ENCODE measurements at places on chromosomes 1 and 21.

- no peak for DNase-seq
Measured at GRCh38 chr1:228853637-228854036, 118.4 kb downstream of the RHOU start.

DNA sequence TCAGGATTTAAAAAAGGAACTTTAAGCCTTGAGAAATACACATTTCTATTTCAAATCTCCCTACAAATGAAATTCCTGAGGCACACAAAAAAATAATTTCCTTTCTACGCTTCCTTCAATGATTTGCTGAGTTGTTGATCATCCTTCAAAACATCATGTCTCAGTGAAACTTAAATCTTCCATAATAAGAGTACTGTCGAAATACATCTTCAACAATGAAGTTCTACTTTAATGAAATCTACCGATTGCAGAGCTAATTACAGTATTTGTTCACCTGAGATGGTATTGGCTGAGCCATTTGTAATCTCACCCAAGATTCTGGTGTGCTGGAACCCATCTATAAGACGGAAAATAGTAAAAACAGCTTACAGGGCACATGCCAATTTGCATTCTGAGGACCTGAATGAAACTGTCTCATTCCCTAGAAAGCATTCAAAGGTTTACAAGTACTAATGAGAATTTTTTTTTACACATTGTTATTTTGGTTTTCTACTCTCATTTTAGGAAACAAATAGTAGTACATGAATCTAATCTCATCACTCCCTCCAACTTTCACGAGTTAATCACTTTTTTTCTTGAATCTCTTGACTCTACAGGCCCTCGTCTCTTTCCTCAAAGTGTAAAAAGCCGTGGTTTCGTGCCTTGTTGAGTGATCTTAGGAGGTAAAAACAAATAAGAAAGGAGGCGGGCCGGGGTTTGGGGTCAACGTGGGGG, 1.1 kb downstream of the CHML start:
- DNase-seq, result no peak

DNA sequence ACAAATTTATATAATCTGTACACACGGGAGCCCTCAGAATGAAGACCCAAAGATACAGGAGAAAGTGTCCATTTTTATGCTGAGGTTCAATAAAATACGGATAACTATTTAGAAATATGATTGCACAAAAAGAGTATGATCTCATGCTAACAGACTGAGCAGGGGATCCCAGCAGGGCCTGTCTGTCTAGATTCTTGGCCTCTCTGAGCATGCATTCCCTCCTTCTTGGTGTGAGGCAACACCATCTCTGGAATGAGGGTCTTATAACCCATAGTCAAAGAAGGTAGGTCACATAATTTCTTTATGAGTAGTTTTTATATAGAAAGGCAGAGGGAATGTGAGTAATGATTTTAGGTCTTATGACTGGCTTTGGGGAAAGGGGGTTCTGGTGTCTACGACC, 5.4 kb downstream of the PRMT6 start:
- no peak for DNase-seq

DNA sequence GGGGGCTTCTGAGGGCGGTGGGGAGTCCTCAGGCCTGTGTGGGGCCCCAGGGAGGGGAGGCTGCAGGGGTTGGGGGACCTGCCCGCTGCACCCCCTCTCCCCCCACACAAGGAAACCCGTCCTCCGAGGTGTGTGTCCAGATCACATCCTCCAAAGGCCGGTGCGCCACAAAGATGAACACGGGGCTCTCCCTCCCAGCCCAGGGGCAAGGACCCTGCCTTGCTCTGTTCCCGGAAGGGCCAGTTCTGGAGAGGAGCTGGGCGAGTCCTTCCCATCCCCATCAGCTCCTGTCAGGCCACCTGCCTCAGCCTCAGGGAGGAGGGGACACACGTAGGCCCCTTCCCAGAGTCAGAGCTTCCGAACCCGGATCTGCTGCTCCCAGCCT, 2.5 kb upstream of the TTLL10 start:
- no peak for DNase-seq

- DNase-seq, result no peak
Measured at GRCh38 chr1:16017461-16018303, at the start of gene HSPB7. Gene HSPB7, minus strand, starts transcription at chr1:16018043. Its CDS starts 80 bp downstream, at chr1:16017963.

- DNase-seq, result no peak
Measured at GRCh38 chr1:34192621-34193020, 15.9 kb downstream of the C1orf94 start.
